ENCODE measurements at places on chromosomes 4 and X.

DNA sequence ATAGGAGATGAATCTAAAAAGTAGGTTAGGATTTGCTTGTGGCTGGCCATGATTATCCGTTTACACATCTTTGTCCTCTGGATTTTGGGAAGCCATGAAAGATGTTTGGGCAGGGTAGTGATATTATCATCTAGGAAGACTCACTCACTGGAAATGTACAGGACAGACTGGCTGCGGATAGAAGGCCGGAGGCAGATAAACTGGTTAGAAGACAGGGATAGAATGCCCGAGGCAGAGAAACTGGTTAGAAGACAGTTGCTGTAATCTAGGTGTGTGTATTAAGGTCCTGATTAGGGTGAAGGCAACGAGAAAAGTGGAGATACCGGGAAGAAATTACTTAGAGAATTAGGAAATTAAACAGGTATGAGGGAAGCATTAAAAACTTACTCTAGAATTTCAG, 68.8 kb downstream of the SPRY1 start:
- no peak for DNase-seq

GRCh38 chr4:140943486-140944198, 187.5 kb upstream of the TBC1D9 start:
- no peak for DNase-seq

DNA sequence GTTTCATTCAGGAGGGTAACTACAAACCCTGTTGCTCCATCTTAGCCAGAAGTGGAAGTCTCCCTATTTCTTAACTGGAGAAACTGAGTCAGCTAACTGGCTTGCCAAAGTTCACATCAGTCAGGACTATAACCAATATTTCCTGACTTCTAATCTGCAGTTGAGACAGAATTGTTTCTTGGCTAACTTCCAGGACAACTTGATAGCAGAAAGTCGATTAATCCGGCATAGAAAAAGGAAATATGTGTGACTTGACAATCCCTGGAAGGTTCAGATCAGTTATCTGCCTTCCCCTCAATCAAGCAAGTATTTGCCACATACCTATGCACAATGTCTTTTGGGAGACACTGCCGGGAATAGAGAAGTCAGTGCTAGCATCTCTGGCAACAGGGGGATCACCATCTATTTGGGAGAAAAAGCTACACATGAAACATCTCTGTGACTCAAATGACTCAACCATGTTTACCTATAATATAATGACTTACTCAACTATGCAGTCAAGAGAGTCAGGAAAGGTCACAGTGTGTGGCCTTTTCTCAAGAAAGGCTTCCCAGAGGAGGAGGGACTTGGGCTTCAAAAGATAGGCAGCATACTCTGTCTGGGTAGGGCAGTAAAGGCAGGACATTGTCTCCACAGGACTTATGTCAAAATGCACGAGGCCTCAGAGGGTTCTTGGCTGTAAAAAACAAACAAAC, 12.4 kb upstream of the LONRF3 start:
- no peak for DNase-seq

- no peak for DNase-seq
These were observed 28.3 kb upstream of the GUCY1A1 start for GRCh38 chr4:155638195-155638965.

DNA sequence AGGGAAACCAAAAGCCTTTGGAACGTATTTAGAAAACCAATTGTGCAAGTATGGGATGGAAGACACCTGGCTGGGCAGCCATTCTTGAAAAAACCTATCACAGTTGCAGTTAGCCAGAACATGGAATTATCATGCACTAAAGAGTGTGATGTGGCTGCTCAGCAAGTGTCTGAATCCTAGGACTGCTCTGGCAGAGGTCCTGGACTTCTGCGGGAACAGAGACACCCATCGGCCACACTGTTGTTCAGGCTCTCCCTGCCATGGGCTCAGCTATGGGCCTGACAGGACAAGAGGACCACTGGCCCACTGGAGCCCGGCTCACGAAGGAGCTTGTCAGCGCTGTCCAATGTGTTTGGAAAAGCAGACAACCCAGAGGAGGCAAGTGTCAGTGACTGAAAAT, 115.7 kb upstream of the GPC4 start:
- DNase-seq, result no peak

GRCh38 chr4:76982638-76983584, 33.4 kb downstream of the SEPTIN11 start:
- no peak for DNase-seq

GRCh38 chrX:150085881-150086280, 147.6 kb upstream of the EOLA2 start:
- no peak for DNase-seq

DNA sequence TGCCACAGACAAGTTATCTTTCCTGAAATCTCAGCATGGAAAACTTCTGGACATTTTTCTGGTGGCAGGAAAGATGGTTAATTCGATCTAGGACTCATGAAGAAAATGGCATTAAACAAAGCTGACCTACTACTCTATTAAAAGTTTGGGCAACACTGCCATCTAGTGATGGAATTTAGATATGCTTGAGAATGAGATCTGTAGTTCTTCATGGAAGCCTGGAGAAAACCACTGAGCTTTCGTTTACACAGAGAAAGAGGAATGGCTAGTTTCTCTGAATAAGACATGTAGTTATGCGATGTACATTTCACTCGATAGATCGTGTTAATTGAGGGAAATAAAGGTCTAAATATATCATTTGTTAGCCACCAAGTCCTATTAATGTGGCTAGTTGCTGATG, 51.7 kb upstream of the CHRDL1 start:
- DNase-seq, result no peak

- no peak for DNase-seq
These were observed 14.4 kb upstream of the CENPU start for GRCh38 chr4:184748251-184748652.

DNA sequence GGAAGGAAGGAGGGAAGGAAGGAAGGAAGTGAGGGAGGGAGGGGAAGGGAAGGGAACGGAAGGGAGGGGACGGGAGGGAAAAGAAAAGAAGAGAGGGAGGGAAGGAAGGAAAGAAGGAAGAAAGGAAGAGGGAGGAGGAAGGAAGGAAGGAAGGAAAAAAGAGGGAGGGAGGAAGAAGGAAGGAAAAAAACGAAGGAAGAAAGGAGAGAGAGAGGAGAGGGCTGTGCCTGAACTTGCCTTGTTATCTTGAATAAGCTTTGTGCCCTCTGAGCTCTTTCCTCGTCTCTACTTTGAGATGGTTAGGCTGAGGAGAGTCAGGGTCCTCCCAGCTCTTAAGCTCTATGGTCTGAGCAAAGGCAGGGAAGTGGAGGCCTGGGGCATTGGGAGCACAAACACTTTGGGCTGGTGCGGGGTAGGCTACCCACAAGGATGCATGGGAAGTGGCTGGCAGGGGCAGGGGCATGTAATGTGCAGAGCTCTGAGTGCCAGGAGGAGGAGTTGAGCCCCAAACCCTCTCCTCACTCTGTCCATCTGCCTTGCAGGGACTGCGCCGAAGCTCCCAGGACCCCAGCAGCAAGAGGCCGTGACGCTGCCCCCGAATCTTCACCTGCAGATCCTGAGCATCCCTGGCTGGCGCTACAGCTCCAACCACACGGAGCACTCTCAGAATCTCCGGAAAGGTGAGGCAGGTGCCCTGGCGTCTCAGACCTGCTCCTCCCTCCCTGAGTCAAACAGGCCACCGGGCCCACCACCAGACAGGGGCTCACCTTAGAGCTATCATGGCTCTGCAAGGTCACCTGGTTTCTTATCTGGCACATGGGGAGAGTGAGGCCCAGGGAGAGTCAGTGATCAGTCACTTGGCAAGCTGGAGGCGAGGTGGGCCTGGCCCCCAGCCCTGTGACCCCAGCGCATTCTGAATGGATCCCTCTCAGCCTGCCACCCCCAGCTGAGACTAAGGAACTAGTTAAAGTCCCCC, 26.5 kb upstream of the MRFAP1 start:
- DNase-seq, result no peak

DNA sequence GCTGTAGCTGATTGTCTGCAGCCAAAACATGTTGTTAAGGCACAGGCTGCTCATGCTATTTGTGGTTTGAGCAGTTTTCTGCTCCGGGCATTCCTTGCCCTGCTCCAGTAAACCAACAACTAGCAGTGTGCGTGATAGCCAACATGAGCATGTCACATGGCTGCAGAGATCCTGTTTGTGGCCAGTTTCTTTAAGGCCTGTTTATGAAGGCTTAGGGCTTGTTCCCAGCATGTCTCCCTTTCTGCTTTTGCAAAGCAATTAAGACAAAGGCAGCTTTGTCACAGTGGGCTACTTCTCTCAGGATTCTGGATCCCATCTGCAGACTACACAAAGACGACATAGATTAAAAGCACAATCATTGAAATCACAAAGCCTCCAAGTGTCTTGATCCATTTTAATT, 160.5 kb downstream of the ZNF518B start:
- DNase-seq, result no peak

- no peak for DNase-seq
These were observed 5.2 kb downstream of the TSPYL2 start for GRCh38 chrX:53087388-53087831.

GRCh38 chr4:147312376-147313046, 168.4 kb upstream of the EDNRA start:
- no peak for DNase-seq

DNA sequence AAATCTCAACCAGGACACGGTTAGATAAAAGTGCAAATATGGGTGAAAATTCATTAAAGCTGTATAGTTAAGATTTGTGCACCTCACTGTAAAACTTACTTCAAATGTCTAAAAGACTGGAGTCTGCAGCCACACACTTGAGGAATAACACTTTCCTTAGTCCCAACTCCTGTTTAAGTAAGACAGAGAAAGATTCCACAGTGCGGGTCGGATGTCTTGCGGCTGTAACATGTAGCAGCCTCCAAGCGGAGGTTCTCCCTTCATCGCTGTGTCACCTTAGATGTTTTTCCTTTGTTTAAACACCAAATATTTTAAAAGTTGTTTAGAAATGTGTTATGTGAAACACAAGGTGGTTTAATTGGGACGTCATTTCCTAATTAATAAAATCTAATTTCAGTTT, 905 bp upstream of the MAEA start:
- DNase-seq, result no peak

- DNase-seq, result no peak
These were observed 5.2 kb downstream of the KLF3 start for GRCh38 chr4:38669208-38669607.

DNA sequence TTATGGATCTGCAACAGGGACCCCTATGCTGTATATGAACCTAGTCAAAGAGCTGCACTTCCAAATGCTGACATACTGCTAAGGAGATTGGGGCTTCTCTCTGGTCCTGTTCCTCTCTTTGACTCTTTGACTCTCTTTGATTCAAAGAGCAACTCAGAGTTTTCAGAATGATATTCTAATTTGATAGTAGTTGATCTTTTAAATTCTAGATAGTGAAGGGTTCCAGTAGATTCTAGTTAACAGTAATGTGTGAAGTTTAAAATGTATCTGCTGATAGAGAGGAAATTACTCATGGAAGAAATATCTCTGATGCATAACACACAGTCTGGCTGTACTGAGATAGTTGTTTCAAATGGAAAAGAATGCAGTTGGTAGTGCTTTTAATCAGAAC, 239.1 kb downstream of the RASL11B start:
- no peak for DNase-seq

GRCh38 chrX:128436397-128437103, 384.3 kb upstream of the ACTRT1 start:
- DNase-seq, result no peak

GRCh38 chr4:159293811-159294515, 191.1 kb downstream of the RAPGEF2 start:
- no peak for DNase-seq

- DNase-seq, result no peak
These were observed 230.2 kb upstream of the JADE1 start for GRCh38 chr4:128579154-128579853.
